H7 (cell line): ENCODE measurements at places on chromosomes 4 and X.
A peak's percentile ranks its signal among the peaks of the same experiment; 100 is the strongest.

GRCh38 chrX:75155827-75156525, at the start of gene ABCB7:
ABCB7 (minus strand) TSS chrX:75156283; CDS start chrX:75156272, 11 bp downstream.
- peak; percentile 50 for DNase-seq

GRCh38 chr4:149175549-149175948, 640.1 kb downstream of the IQCM start:
- DNase-seq = no peak

DNA sequence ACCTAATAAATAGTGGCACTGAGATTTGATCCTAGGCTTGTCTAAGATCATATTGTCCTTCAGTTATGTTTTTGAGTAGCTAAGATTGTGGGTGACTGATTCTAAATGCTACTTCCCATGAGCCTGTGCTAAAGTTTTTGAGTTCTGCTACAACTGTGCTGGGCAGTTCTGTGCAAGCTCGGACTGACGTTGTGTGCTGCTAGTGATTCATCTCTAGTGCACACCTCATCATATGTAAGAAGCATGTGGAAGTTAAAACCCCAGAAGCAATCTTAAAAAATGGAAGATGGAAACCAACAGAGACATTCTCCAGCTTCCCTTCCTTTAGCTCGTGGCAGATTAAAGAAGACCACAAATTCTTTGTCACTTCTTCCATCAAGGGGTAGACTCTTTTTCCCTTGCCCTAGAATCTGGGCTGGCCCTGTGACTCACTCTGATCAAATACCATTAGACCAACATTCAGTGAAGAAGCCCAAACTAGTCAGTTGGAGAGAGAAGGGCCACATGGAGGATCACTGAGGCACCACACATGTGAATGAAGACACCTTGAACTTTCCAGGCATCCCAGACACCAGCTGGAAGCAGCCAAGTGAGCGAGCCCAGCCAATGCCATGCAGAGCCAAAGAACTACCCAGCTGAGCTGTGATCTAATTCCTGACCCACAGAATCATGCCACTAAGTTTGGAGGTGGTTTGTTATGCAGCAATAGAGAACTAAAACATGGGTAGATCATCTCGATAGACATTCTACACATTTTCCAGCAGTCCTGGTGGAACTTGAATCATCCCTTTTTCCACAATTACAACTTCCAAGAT, 16.8 kb downstream of the ARHGAP6 start:
- no peak for DNase-seq

GRCh38 chr4:162791226-162791625, 375.5 kb downstream of the NAF1 start:
- DNase-seq = no peak

DNA sequence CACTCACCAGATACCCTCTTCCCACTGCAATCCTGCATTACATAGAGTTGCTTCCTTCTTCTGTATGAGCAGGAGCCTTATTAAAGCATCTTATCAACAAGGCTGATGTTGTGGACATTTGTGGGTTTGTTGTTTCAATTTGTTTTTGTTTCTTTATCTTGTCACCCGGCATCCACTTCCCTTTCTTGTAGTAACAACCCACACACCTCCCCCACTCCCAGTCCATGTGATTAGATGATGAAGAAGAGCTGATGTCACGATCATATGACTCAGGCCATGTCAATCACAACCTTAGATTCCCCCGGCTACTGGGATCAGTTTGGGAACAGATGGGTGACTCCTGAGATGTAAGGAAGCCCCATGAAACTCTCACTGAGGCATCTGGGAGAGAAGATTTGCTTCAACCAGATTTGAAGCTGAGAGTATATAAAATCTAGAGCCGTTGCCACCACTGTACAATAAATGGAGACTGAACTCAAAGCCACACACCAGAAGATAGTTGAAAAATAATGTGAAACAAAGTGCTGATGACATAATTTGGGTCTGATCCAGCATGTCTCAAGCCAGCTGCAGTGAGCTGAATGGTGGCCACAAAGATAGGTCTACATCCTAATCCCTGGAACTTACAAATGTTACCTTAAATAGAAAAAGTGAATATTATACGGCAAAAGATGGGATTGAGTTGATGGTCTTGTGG, 34.1 kb upstream of the SRD5A3 start:
- no peak for DNase-seq

DNA sequence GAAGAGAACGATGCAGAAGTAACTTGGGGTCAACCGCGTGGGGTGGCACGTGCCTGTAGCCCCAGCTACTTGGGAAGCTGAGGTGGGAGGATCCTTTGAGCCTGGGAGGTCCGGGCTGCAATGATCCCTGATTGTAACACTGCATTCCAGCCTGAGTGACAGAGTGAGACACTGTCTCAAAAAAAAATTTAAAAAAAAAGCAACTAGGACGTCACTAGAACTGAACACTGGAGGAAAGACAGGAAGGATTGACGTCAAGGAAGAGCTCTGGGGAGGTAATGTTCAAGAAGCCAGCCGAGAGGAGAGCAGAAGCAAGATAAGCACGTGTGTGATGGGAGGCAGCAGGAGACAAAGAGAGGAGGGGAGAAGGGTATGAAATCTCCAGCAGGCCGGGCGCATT, 28.7 kb downstream of the S100G start:
- DNase-seq = no peak

GRCh38 chr4:151808120-151808529, 47.3 kb upstream of the GATB start:
- no peak for DNase-seq

- DNase-seq = peak; percentile 36
Observed at GRCh38 chr4:57078685-57079521, 31.3 kb downstream of the IGFBP7 start.

- no peak for DNase-seq
Observed at GRCh38 chr4:53781629-53782457, 190.6 kb upstream of the LNX1 start.

- DNase-seq = no peak
Observed at GRCh38 chr4:95585016-95585695, 36.4 kb upstream of the UNC5C start.

- DNase-seq = no peak
Observed at GRCh38 chr4:38237139-38237538, 276.9 kb downstream of the PTTG2 start.

DNA sequence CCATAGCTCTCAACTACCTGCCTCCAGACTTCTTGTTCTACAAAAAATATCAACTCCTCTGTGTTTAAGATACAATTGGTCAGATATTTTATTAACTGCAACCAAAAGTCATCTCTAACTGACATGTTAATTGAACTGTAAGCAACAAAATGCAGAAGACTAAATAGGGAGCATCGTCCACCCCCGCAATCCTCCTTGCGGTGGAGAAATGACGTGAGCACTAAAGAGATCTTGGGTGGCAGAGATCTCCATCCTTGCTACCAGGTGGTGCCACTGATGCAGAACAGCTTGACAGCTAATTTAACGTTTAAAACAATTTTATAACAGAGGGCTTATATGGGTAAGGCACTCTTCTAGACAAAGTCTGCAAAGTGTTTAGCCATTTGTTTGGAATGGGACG, 164.4 kb upstream of the FTHL17 start:
- DNase-seq = no peak

DNA sequence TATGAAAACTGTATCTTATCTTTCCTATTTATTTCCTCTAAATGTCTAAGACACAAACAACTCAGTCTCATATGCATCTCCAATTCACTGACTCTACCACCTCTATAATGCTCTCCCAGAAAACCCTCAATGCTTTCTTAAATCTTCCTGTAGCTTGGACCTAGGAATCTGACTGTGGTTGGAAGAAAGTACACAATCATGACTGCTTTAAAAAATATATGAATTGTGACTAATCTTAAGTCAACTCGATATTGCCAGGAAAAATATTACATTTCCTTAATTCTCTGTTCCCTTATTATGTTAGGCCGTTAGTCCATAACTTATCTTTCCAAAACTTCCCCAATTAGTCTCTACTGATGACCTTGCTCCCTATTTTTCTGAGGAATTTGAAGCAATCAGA, 87.0 kb downstream of the SPCS3 start:
- DNase-seq = no peak

DNA sequence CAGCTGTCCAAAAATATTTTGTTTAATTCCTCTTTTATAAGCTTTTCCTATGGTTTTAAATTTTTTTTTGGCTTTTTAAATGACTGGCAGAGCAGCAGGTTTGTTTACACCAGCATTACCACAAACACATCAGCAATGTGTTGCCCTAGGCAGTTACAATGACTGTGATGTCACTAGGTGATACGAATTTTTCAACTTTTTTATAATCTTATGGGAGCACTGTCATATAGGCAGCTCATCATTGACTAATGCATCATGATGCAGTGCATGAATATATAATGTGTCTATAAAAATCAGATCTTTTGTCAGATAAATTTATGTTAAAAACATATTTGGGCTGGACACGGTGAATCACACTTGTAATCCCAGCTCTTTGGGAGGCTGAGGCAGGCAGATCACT, 231.6 kb upstream of the SLIT2 start:
- no peak for DNase-seq

DNA sequence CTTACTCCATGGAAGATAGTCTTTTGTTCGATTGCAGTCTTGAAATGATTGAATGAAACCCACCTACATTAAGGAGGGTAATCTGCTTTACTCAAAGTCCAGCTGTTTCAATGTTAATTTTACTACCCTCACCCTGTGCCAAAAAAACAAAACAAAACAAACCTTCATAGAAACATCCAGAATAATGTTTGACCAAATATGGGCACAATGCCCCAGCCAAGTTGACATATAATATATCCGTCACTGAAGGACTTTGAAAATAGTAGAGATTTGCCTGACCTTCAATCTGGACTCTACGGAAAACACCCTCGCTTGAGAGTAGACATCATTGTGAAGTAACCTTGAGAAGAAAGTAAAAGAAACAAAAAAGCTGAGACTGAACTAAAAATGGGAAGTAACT, 550.5 kb upstream of the SMIM31 start:
- DNase-seq = no peak

GRCh38 chr4:90403781-90404180, 276.6 kb downstream of the CCSER1 start:
- no peak for DNase-seq
